ENCODE measurements at places on chromosomes 5 and 9.
A peak's percentile ranks its signal among the peaks of the same experiment; 100 is the strongest.

DNA sequence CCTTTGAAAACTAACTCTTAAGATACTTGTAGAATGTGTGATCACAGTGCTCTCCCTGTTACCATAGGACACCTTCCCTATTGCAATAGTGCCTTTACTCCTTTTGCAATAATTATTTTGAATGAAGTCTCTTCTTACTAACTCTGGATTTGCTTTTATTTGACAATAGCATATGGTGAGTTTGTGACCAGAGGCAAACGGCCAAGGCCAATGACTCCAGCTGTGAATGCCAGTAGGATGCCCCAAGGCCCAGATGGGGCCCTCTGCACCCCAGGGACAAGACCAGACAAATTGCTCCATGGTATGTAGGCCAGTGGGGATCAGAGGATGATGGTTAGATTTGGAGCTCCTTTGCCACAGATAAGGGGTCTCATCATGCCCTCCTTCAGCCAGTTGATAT is 116.9 kb downstream of the NPR3 start:
- no peak for ATAC-seq

GRCh38 chr5:155015239-155015638 is 1.7 kb downstream of the KIF4B start:
- no peak for ATAC-seq

DNA sequence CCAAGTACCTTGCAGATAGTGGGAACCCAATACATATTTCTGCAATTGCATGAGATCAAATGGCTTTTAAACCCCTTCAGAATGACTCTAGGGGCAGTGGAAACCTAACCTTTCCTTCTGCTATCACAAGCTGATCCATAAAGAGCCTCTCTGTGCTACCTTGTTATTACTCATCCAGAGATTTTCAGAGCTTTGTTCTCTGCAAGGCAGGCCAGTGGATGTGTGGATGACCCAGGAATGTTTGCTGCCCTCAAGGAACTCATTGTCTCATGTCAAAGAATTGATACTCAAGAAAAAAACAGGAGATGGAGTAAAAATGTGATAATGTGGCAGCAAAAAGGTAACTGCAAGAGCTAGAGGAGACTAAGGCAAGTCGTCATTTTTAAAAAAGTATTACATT is 164.1 kb downstream of the HMHB1 start:
- ATAC-seq, result no peak

GRCh38 chr5:11595045-11595444 is 309.2 kb downstream of the CTNND2 start:
- ATAC-seq, result no peak

- no peak for ATAC-seq
Observed at GRCh38 chr5:55363856-55364255, 56.1 kb downstream of the MTREX start.

- no peak for ATAC-seq
Observed at GRCh38 chr9:125541840-125542243, 165.2 kb downstream of the MAPKAP1 start.

DNA sequence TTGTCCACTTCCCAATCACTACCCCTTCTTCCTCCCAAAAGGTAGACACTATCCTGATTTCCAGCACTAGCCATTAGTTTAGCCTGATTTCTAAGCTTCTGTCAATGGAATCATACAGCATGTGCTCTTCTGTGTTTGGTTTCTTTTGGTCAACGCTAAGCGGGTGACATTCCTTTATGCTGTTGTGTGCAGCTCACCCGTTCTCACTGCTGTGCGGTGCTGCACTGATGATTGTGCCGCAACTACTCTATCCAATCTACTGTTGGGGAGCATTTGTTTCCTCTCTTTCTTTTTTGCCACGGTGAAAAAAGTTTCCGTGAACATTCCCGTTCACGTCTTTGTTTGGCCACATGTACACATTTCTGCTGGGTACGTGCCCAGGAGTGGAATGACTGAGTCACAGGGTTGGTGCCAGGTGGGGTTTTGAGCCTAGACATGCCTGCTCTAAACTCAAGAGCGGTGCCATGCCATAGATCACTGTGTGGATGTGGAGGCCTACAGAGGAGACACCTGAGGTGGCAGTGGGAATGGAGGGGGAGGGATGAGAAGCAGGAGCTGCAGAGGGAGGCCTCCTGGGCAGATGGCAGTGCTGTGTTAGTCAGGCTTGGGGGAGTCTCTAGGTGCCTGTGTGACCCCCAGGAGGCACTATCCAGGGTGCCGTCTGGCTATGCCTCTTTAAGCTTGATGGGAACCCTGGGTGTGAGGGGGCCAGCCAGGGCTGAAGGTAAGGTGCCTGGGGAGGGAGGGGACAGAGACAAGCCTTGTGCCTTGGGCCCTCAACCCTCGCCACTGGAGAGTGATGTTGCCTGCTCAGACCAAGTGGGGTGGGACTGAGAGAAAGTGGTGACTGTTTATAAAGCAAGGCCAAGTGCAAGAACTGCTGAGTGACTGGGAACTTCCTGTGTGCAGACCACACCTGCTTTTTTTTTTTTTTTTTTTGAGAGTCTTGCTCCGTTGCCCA is 11.4 kb upstream of the ANKRD33B start:
- peak; percentile 76 for ATAC-seq

DNA sequence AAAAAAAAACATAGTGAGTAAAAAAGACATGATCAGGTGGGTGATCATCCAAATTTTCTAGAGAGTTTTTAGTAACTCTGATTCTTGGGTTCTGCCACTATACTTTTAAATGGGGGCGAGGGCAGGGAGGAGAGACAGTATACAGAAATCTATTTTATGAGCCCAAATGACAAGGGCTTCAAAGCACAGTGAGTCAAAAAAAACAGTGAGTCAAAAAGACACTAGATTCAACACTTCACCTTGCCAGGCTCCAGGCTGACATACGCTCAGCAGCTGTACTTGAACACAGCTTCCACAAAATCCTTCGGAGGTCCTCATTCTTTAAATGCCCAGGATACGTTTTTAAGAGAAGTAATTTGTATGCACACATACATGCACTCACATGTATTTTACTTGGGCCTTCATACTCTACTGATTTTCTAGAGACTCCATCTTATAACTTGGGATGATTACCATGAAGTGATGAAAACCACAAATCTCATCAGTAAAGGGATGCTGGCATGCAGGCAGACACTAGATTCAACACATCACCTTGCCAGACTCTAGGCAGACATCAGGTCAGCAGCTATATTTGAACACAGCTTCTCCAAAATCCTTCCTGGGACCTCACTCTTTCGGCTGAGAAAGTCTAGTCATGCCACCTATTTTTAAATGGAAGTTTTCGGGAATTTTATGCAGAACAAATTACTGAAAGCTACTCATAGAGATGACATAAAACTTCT is 28.8 kb downstream of the NR3C1 start:
- ATAC-seq, result no peak

DNA sequence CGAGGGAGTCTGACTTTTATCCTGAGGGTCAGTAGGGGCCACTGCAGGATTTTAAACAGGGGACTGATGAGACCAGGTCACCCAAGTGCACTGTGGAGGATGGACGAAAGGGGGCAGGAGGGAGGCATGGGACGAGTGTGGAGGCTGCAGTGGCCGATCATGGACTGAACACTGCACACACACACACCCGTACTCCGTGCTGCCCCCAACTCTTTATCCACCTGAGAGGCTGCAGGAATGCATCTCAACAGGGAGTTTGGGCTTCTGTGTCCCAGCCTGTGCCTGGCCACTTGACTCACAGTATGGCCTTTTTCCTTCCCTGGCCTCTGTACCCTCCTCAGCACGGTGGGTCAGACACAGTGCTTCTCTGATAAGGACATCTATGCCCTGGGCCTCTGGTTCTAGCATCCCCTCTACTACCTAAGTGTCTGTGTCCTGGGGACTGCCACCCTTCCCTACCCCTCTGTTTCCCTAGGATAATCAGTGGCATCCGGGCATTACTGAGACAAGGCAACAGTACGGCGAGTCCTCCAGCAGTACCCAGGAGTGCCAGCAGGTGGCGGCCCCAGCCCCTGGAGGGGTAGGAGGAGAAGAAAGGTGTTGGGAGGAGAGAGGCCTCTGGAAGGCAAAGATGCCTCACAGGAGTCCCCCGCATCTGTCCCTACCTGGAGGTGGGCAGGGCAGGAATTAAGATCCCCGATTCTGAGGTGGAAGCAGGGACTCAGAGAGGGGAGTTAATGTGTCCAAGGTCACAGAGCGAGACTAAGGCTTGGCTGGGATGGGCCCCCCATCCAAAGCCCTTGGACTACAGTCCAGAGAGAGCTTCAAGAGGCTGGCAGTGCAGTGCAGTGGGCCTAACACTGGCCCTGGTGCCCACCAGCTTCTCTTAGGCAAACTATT is 5.1 kb upstream of the CDX1 start:
- ATAC-seq, result peak; percentile 89

DNA sequence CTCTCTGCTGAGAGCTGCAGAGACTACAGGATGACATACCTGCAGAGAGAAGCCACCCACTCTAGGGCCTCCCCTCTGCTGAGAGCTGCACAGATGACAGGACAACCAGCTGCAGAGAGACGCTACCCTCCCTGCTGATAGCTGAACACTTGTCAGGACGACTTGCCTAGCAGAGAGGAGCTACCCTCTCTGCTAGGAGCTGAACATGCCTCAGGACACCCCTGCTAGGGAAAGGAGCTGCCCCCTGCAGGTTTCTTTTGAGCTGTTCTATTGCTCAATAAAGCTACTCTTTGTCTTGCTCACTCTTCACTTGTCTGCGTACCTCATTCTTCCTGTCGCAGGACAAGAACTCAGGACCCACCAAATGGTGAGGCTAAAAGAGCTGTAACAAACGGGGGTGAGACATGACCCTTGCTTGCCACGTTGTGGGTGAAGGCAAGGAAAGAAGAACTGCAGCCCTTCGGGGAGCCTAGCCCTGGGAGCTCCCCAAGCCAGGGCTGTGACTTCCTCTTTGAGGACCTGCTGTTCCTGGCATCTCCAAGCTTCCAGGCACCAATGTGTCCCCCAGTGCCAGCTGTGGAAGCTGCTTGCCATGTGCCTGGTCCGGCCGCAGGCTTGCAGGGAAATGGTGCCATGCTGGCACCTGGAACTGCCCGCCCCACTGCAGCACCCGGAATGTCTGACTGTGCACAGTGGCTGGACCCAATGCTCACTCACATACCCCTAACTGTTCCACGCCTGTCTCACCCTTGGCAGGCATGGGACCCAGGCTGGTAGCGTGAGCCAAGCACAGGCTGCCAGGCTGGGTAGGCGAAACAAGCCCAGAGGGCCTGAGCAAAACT is 5.1 kb upstream of the TESK1 start:
- no peak for ATAC-seq

- no peak for ATAC-seq
Observed at GRCh38 chr9:131410044-131410491, 16.2 kb downstream of the PRRC2B start.

DNA sequence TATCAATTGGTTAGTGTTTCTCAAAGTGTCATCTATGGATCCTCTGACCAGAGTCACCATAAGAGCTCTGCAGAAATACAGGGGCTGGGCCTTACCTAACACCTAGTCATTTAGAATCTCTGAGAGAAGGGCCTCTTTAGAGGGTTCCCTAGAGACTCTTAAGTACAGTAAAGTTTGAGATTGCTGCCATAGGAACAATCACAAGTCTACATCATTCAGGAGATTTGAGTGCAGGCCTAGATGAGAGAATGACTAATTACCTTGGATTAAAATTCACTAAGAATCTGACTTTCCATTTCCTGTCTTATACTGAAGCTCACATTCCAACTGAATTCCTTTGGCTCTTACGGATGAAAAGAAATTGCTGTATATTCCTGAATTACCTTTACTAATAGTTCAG is 182.1 kb upstream of the PTGER4 start:
- no peak for ATAC-seq

GRCh38 chr5:82987188-82987587 is 90.0 kb downstream of the TMEM167A start:
- ATAC-seq, result peak; percentile 62

- ATAC-seq, result no peak
Observed at GRCh38 chr5:5089895-5090649, 50.1 kb upstream of the ADAMTS16 start.

- ATAC-seq, result no peak
Observed at GRCh38 chr5:431711-432050, 11.3 kb upstream of the EXOC3 start.

DNA sequence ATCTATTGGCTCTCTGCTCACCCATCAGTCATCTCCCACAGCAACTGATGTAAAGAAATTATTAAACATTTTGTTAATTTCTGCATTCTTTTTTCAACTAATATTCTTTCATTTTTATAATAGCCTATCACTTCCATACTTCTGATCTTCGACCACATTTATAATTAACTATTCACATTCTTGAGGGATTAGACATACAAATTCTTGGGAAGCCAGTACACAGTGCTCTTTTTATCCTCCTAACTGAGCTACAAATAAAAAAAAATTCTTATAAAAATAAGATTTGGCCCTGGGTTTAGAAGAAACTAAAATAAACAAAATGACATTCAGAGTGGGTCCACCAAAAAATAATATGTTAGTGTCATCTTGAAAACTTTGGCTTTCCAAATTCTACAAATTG is 103.7 kb upstream of the ITGA1 start:
- ATAC-seq, result no peak

DNA sequence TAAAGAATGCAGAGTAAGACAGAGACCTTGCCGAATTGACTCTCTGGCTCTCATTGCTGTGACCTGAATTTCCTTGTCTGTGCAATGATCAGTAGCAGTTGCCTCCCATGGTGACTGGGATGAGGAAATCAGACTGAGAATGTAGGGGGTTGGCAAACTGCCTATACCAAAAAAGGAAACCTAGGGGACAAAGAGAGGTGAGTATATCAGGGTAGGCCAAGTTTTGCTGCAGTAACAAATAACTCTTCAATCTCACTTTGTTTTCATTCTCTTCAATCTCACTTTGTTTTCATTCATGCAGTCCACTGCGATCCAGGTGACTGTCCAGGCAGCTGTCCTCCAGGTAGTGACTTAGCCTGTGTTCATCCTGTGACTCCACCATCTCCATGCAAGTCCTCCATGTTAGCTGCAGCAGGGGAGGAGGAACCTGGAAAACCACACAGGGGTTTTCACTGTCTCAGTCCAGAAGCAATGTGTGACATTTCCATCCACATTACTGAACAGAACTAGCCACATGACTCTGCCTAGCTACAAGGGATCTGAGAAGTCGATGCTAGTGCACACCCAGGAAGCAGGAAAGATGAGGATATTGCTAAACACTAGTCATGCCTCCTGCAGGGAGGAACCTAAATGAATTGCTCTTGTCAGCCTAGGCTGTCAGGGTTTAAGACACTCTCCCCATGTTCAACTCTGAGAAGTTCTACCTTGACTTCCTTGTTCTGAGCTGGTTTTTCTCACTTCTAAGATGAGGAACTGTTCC is 26.0 kb downstream of the TMEM174 start:
- ATAC-seq, result peak; percentile 67

GRCh38 chr9:111916234-111916645 is 19.6 kb downstream of the UGCG start:
- peak; percentile 36 for ATAC-seq
